ENCODE measurements at places on chromosomes 12 and 14. TPM values are rescaled to one million over a fixed set of nuclear protein-coding genes. Genes with fewer than 3 reads are reported as not detected.

NR1H4 gene
- total RNA-seq, result not detected

DDX11 gene
- total RNA-seq, result 181 TPM

DDX54 gene
- total RNA-seq, result 72.0 TPM

GRCh38 chr12:50282721-50283228, 545 bp downstream of the LIMA1 start:
- DNase-seq, result no peak
- peaks cover 11% of the 10 kb centered on the region for H3K27me3 ChIP-seq
- H3K36me3 ChIP-seq, result no peaks in the 10 kb centered on the region
- peak overlapping the region; percentile 90 for H3K27ac ChIP-seq
- peak overlapping the region; percentile 87 for H3K4me3 ChIP-seq
- H3K4me1 ChIP-seq, result peaks cover 23% of the 10 kb centered on the region

DNA sequence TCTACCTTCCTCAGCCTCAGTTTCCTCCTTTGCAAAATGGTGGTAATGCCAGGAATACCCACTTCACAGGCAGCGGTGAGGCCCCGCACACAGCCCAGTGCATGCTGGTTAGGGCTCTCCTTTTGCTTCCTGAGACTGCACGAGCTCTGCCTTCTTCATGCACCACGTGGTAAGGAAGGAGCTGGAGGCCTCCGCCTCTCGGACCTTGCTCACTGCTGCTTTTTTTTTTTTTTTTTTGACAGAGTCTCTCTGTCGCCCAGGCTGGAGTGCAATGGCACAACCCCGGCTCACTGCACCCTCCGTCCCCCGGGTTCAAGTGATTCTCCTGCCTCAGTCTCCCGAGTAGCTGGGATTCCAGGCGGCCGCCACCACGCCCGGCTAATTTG, 18.1 kb downstream of the TAMALIN start:
- peak overlapping the region; percentile 84 for H3K4me3 ChIP-seq
- peak overlapping the region; percentile 99 for H3K27ac ChIP-seq
- no peaks in the 10 kb centered on the region for H3K36me3 ChIP-seq

- peaks cover 46% of the 10 kb centered on the region for H3K27me3 ChIP-seq
- H3K4me3 ChIP-seq, result no peak overlapping the region
- no peak for DNase-seq
- peaks cover 29% of the 10 kb centered on the region for H3K4me1 ChIP-seq
- no peak overlapping the region for H3K27ac ChIP-seq
These were observed 1.9 kb upstream of the YBX3 start for GRCh38 chr12:10725003-10725402.

- no peak within 1 kb of the TSS for H3K4me3 ChIP-seq
- peaks cover 53% of the 10 kb centered on the region for H3K27me3 ChIP-seq
- DNase-seq, result no peak
- H3K36me3 ChIP-seq, result no peaks in the 10 kb centered on the region
These were observed at the start of gene SP7 for GRCh38 chr12:53336181-53336681. TSS of gene SP7 (minus strand) at chr12:53336354. CDS start at chr12:53335646, 708 bp downstream.
